Stimulated activated CD4-positive, alpha-beta T cell treated with anti-CD3 and anti-CD28 coated beads, Interleukin-4, amount 100 ng/mL, for 4 hours (primary cell): ENCODE measurements at places on chromosomes 1 and 21.
A peak's percentile ranks its signal among the peaks of the same experiment; 100 is the strongest.

DNA sequence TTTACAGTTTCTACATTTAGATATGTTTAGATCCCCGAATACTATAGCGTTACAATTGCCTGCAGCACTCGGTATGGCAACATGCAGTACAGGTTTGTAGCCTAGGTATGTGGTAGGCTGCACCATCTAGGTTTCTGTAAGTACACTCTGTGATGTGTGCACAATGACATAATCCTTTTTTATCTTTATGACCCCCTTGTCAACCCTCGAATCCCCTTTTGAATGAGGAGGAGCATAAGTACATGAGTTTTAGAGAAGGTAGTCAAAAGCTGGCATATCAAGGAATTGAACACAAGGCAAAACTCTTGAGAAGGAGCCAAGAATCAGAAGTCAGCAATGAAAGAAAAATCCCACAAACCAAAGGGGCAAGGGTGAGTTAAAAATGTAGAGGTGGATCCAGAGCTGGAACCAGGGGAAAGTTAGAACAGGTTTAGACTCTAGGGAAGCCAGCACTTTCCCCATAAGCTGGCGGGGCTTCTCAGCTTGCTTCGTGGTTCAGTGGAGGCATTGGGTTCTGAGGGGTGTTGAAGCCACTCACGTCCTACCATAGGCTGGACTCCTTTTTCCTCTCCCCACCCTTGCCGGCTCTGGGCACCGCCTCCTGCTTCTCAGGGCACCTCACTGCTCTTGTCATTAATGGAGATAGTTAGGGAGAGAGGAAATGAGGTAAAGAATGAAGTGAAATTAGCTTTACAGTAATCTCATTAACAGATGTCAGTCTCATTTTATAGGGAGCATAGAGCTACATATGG lies 31.3 kb downstream of the OLFML3 start:
- no peak for DNase-seq

GRCh38 chr1:107637101-107637500 lies 327.9 kb downstream of the VAV3 start:
- DNase-seq, result no peak

GRCh38 chr1:201742476-201742875 lies 86.5 kb upstream of the IPO9 start:
- DNase-seq, result no peak

DNA sequence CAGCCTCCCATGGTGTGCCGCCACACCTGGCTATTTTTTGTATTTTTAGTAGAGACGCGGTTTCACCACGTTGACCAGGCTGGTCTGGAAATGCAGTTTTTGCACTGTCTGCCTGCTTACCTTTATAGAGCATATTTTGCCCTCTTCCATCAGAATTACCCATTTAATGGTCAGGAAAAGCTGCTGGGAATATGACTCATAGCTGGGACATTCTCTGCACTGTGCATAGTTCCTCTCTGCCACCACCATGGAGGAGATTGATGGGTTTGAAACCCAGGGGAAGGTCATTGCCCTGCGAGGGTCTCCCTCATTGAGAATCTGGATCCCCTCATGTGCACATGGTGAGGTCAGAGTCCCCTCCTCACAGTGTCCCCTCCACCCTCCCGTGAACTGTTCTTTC lies 32.1 kb downstream of the MX1 start:
- DNase-seq, result no peak

DNA sequence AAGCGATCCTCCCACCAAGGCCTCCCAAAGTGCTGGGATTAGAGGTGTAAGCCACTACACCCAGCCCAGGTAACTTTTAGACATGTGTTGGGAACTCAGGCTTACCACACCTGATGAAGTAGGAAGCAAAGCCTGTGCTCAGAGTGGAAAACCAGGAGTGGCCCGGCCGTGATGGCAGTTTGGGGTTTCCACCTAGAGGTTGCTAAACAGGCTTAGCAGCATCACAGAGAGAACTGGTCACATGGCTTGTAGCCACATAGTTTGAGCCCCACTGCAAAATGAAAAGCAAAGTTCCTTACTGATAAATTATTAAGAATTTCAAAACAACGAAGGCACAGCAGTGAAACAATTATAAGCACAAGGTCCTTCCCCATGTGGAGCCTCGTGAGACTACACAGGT lies 142.6 kb upstream of the CXADR start:
- no peak for DNase-seq

DNA sequence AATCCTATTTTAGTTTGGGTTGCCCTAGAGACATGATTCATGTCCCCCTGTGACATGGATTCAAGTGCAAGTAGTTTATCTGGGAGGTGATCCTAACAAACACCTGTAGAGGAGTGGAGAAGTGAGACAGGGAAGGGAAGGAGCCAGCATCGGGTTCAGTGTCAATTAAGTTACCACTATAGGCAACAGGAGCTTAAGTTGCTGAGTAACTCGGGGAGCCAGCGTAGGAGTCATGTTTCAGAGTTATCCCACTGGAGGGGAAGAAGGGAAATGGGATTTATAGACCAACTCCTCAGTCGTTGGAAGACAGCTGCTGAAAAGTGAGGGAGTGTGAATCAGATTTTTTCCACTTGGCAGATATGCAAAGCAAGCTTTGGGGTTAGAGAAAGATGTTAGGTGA lies 54.9 kb downstream of the SLC30A7 start:
- DNase-seq, result no peak

- no peak for DNase-seq
Observed at GRCh38 chr21:32803651-32804050, 32.1 kb upstream of the PAXBP1 start.

DNA sequence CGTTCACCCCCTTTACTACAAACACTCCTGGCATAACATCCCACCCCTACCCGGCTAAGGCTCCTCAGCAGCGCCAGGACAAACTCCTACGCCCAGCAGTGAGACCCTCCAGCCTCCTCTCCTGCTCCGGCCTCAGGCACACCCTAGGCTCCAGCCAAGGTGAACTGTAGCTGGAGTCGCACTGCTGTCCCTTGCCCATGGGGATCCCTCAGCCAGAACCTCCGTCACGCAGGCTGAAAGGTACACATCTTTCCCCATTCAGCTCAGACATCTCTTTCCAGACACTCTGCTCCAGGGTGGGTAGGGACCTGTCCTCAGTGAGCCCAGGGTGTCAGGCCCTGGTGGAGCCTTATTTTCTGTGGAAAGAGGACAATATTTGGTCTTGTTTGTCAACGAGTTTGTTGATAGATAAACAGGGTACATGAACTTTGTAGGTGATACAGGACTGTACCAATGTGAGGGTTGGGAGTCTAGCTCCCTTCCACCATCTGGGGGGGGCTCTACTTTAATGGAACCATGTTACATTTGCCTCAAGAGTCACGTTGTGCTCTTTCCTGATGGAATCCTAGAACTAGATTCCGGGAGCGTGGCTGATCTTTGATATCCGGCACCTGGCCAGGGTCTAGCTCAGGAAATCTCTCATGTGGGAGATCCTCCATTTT lies 56.5 kb upstream of the SSBP3 start:
- no peak for DNase-seq

GRCh38 chr1:43742026-43742425 lies 34.7 kb downstream of the ST3GAL3 start:
- no peak for DNase-seq

- no peak for DNase-seq
Observed at GRCh38 chr1:116545359-116545705, 25.5 kb downstream of the CD58 start.

DNA sequence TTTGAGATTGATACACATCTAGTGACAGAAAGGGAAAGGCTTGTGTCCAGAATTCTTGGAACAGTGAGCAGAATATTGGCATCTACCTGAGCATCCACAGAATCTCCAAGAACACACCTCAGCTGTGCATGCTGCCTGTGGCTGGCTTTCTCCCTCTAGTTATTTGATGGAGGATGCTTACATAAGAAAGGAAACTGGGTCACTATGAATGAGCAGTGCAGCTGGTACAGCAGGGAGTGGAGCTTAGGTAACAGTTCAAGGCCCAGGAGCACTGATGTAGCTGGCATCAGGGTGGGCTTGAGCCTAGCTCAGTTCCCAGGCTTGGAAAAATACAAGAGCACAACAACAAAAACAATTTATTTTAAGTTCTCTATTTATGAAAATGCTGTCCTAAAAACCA lies 26.3 kb downstream of the RGS8 start:
- no peak for DNase-seq

- no peak for DNase-seq
Observed at GRCh38 chr1:62978741-62979140, 194.8 kb downstream of the ATG4C start.

- DNase-seq, result no peak
Observed at GRCh38 chr1:107787299-107787698, 177.7 kb downstream of the VAV3 start.

DNA sequence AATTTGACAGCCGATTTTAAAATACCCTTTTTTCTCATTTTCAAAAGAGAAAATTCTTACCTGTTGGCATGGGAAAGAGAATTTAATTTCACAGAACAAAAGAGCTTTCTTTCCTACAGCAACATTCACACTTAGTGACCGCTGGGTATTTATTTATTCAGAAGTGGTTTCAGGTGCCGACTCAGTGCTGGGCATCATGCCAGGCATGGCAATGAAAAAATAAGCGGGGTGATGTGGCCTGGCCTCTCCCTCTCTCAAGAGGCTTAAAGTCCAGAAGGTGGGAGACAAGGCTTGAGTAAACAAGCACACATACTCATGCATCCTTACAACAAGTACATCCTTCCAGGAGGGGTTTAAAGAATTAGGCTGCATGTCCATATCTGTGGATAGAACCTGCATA lies 4.1 kb upstream of the PCP4 start:
- DNase-seq, result no peak

DNA sequence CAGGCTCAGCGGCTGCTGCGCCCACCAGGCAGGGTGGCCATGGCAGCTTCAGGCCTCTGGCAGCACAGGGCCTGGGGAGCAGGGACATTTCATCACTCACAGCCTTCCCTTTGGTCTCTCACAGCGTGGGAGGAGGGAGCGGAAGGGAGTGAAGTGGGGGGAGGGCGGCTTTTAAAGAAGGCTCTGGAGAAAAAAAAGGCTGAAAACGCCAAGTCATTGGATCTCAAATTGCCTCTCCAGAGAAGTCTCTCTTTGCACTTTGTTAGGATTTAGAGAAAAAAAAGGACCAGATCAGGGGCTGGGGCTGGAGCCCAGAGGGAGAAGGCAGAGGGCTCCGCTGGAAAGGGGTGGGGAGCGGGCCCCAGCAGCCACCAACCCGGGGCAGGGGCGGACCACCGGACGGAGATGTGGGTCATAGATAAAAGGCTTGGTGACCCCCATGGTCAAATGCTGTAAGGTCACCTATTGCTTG lies 209.9 kb downstream of the GRIK3 start:
- no peak for DNase-seq

DNA sequence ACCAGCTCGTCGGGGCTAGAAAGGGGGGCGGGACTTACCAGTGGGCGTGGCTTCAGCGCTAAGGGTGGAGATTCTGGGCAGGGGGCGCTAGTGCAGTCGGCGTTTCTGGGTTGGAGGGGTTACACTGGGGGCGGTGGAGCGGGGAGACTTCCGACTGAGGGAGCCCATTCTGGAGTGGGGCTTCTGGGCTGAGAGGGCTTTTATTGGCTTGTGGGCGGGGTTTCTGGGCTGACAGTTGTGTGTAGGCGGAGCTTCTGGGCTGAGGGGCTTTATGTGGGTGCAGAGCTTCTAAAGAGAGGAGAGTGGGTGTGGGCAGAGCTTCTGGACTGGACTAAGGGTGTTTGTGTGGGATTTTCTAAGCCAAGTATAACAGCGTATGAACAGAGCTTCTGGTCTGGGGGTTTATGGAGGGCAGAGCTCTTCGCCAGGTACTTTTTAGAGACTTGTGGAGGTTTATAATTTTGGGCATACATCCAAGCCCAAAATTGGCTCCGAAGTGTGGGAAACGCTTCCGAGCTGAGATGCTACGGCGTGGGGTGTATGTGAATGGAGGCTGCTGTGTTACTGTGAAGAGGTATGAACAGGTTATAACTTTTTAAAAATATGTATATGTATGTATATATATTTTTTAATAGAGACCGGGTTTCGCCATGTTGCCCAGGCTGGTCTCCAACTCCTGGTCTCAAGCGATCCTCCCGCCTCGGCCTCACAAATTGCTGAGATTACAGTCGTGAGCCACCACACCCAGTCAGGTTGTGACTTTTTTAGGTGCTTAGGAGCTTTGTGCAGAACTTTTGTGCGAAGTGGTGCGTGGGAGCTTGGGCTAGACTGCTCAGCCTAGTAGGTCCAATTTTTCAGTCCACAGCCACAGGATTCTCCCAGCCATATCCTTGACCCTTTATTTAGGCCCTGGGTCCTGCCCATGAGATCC lies 825 bp downstream of the TMEM39B start:
- no peak for DNase-seq

DNA sequence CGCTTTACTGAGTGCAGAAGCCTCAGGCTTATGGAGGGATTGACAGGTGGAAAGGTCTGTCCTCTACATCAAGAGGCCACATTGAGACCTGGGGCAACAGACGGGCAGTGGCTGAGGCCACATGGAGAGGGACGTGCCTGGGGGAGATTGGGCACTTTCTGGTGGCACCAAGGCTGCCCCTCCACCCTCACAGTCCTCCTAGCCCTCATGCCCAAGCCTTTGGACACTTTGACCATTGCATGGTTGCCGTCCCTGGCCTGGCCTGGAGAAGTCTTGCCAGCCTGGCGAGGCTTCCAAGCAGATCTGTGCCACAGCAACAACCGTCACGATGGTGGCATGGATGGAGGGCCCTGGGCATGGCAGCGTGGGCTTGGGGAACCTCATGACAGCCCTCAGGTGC lies 192.1 kb upstream of the VAMP3 start:
- no peak for DNase-seq

DNA sequence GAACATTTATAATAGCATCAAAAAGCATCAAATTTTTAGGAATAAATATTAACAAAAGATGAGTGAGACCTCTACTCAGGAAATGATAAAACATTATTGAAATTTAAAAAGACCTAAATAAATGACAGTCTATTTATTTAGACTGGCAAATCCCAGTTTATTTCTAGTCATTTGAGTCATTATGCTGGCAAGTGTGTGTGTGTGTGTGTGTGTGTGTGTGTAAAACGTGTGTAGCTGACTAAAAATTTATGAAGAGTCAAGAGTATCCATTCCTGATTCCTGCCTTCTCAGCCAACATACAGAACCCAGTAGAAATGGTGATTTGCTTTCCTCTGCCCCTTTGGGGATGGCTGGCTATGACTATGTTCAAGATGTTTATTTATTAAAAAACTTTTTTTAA lies 46.2 kb downstream of the OSBPL9 start:
- no peak for DNase-seq

GRCh38 chr1:173445164-173445563 lies 32.0 kb upstream of the PRDX6 start:
- DNase-seq, result no peak

GRCh38 chr1:82555501-82555900 lies 754.8 kb downstream of the ADGRL2 start:
- DNase-seq, result no peak

- no peak for DNase-seq
Observed at GRCh38 chr21:42006765-42007164, 3.4 kb downstream of the ZBTB21 start.

- no peak for DNase-seq
Observed at GRCh38 chr1:37037690-37038089, 3.4 kb upstream of the GRIK3 start.

GRCh38 chr1:33180911-33181890 lies 642 bp downstream of the TRIM62 start:
- DNase-seq, result peak; percentile 76

- no peak for DNase-seq
Observed at GRCh38 chr1:230056098-230056497, 10.9 kb upstream of the GALNT2 start.

GRCh38 chr1:216823731-216824130 lies 100.5 kb upstream of the ESRRG start:
- DNase-seq, result no peak

GRCh38 chr1:56146449-56146848 lies 432.9 kb downstream of the PLPP3 start:
- no peak for DNase-seq
